Activated CD4-positive, alpha-beta T cell treated with anti-CD3 and anti-CD28 coated beads for 36 hours (primary cell): ENCODE measurements at places on chromosomes 13 and 19.

DNA sequence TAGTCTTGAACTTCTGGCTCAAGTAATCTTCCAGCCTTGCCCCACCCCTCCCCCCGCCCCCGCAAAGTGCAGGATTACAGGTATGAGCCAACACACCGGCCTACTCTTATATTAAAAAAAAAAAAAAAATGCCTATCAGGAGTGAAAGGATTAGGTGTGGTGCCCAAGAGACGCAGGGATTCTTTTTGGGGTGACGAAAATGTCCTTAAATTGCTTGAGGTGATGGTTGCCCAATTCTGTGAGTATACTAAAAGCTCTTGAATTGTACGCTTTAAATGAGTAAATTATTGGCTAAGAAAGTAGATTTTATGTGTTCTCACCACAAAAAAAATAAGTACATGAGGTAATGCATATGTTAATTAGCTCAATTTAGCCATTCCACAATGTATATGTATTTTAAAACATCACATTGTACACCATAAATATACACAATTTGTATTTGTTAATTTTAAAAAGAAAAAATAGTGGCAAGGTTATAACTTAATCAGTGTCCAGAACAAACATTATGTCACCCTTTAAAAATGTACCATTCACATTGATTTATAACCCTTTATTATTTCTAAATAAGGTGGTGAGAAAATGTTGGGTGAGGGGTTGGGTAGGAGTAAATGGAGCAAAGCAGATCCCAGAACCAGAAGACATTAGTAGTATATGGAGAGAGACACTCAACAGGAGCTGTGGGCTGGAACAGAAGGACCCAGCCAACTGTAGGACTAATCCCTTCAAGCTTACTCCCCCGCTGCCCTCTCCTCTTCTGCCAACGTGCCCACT, 3.9 kb downstream of the IGSF23 start:
- DNase-seq = no peak

- no peak for DNase-seq
Observed at GRCh38 chr13:99075268-99076191, 97.7 kb upstream of the DOCK9 start.

GRCh38 chr13:43444081-43444480, 342.7 kb downstream of the ENOX1 start:
- no peak for DNase-seq

- DNase-seq = no peak
Observed at GRCh38 chr13:40622246-40622645, 44.2 kb downstream of the FOXO1 start.

DNA sequence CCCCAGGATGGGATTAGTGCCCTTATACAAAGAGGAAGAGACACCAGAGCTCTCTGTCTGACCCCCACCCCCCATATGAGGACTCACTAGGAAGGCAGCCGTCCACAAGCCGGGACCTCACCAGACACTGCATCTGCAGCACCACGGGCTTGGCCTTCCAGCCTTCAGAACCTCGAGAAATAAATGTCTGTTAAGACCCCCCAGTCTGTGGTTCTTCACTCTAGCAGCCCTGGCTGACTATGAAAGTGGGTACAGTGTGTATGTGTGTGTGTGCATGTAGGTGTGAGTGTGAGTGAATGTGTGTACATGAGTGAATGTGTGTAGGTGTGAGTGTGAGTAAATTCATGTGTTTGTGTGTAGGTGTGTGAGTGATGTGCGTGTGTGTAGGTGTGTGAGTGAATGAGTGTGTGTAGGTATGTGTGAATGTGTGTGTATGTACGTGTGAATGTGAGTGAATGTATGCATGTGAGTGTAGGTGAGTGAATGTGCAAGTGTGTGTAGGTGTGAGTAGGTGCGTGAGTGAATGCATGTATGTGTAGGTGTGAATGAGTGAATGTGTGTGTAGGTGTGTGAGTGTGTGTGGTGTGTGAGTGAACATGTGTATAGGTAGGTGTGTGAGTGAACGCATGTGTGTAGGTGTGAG, 201.6 kb upstream of the ZNF536 start:
- no peak for DNase-seq

DNA sequence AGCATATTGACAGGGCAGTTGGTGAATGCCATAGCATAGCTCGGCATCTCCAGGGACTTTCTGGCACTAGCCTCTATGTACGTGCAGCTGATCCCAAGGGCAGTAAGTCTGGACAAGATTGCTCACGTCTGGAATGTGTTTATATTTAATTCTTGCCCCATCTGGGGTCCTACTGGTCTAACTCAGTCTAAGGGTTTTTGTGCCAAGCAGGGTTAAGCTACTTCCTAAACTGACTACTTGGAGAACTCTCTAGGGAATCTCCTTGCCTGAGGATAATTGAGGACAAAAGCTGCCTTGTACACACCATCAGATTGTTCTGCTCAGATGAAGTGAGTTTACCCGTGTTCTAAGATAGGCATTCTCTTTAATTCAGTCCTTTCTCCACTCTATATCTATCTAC, 358.1 kb downstream of the MYO16 start:
- DNase-seq = no peak

- DNase-seq = no peak
Observed at GRCh38 chr13:114196629-114197028, 17.6 kb downstream of the CFAP97D2 start.

DNA sequence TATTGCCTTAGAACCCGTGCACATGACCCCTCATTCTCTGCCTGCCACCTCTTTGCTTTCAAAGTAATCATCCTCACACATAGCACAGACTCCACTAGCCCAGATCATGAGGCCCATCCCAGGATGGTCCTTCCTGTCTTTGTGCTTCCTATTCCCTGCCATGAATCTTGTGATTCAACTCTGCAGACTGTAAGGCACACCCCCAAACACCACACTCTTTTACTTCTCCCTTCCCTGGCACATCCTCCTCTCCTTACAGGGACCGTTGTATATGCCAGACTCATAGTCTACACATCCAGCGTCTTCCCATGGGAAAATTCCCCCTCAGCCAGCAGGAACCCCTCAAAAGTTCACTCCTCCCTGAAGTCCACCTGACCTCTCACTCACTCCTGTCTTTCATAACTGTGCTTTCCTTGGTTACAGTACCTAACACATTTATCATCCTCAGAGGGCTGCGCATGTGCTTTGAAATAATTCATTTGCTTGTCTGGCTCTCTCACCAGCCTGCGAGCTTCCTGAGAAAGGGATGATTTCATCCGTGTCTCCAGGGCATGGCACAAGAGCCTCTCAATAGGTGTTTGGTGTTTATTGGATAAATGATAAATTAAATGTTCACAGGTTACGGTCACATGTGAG, 26.8 kb upstream of the LRCH1 start:
- no peak for DNase-seq

DNA sequence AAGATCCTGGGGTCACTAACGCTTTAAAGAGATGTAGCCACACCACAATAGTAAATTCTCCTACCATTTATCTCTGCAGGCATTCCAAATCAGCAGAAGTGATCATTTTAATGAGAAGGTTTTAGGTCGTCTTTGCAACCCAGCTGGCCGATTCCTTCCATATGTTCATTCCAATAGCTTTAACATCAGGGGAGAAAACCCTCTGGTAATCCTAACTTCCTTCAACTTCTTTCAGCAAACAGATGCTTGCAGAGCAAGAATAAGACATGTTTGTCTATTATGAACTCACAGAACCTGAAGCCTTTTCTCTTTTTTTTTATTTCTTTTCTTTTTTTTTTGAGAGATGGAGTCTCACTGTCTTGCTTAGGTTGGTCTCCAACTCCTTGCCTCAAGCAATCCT, 498.6 kb upstream of the SLITRK1 start:
- no peak for DNase-seq

- peak; percentile 72 for DNase-seq
Observed at GRCh38 chr13:30607908-30608307, 9.8 kb upstream of the USPL1 start.

- DNase-seq = no peak
Observed at GRCh38 chr13:29486551-29486950, 108.9 kb downstream of the SLC7A1 start.

DNA sequence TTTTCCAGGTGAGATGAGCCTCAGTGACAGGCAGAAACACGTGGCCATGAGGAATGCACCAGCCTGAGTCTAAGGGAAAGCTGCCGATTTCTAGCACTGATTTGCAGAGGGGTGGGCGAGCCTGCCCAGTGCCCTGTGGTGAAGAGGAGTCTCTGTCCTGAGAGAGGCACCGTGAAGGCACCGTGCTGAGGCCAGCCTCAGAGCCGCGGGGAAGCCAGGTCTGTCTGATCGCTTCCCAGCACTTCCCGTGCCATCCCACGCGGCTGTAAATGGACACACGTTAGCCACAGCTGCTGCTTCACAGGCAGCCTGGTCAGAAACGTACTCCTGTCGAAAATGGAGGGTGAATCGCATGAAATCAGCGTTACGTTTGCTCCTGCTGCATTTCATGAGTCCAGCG, 79.8 kb downstream of the ATP11A start:
- DNase-seq = no peak

DNA sequence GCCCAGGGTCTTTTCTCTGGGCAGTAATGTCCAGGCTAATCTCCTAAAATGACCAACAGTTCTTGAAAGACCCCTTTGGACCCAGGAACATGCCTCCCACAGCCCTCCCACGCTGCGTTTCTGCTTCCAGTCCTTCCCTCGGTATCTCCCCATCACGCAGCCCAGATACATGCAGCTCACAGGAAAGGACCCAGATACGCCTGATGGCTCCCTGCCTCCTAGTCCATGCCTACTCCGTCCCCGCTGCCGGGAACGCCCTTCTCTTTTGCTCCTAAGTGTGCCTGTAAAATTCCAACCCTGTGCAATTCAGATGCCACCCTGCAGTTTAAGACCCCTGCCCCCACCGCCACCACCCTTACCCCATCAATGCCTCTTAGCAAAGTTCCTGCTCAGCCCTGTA, 778 bp downstream of the MUC16 start:
- DNase-seq = no peak

- peak; percentile 94 for DNase-seq
Observed at GRCh38 chr19:16584248-16585093, 12.3 kb upstream of the SLC35E1 start.

GRCh38 chr13:110063490-110064421, 243.2 kb downstream of the COL4A1 start:
- DNase-seq = no peak

DNA sequence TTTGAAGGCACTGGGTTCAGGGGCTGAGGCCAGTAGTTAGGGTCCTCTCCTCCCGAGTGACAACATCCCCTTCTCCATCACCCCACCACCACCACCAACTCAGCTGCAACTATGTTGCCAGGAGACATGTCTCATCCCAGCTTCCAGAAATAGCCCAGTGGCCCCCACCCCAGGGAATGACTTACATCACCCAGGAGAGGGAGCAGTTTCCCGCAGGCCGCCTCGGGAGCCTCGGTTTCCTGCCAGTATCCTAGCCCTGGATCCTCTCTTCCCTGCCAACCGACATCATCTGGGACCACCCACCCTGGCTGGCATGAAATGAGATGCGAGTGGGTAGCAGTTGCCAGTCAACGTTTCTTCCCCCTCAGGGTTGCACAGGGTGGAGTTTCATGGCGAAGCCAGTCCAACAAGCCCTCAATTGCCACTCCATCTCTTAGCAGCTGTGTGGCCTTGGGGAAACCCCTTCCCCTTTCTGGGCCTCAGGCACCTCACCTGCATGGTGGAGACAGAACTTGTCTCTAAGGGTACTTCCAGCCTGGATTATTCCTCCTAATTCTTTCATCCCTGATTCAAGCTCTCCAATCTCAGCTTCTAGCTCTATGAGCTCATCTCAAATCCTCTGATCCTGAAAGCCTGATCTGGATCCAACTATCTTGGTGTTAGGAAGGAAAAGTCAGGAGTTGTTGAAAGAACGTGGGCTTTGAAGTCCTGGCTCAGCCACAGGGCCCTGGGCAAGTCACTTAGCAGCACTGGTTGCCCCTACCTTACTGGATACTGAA, 3.9 kb upstream of the GSK3A start:
- DNase-seq = peak; percentile 39

- DNase-seq = no peak
Observed at GRCh38 chr13:20398459-20398858, 127.2 kb downstream of the CRYL1 start.

GRCh38 chr19:51915324-51915867, 10.6 kb upstream of the ZNF649 start:
- no peak for DNase-seq

- DNase-seq = no peak
Observed at GRCh38 chr13:98944336-98944735, 33.5 kb downstream of the DOCK9 start.

- DNase-seq = no peak
Observed at GRCh38 chr13:25604106-25604505, 232.3 kb downstream of the ATP8A2 start.

DNA sequence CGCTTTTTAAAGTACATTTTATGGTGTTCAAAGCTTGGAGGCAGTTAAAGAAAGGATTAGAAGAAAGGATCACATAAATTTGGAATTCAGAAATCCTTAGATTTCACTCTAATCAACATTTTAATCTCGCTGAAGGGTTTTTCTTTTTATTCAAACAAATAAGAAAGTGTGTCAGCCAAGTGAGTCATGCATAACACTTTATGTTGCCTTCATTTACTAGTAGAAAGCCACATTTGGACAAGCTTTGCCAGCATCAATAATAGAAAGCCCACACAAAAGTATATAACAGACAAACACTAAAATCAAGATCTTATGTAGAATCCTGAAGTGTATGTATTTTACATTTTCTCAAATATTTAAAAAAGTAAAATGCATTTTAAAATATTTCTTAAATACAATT, 154.9 kb upstream of the TRPC4 start:
- DNase-seq = no peak

- no peak for DNase-seq
Observed at GRCh38 chr13:26220575-26220974, 1.5 kb downstream of the RNF6 start.

DNA sequence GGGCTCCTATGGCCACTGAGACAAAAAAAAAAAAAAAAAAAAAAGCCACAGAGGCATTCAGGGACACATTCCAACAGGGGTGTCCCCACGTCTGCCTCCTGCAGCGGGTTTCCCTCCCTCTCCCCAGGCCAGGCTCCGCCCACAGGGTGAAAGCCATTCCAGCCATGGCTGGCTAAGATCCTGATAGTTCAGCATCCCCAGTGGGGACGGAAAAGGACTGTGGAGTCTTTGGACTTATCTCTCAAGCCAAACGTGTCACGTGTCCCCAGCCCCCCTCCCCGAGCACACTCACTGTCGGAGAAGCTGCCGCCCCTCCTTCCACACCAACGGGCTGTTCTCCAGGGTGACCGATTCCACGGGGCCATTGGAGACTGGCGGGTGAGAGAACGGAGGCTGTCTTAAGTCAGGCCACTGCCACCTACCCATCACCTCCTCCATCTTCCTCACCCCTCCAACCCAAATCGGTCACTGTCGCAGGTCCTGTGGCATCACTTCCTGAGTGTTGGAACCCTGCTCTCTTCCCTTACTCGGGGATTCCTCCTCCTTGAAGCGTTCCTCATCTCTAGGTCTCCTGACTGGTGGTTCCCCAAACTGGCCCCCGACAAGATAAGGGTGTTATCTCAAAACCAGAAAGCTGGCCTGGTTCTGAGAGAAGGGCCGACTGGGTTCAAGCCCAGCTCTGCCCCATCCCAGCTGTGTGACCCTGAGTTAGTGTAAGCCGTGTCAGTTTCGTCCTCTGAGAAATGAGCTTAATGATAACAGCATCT, 9.1 kb upstream of the FKRP start:
- DNase-seq = no peak

- DNase-seq = peak; percentile 75
Observed at GRCh38 chr19:41575998-41576397, at the start of gene CEACAM21. Gene CEACAM21 (plus strand): TSS chr19:41576166. CDS start chr19:41576275, 109 bp downstream.

- no peak for DNase-seq
Observed at GRCh38 chr19:34393031-34393430, 11.2 kb upstream of the PDCD2L start.

- DNase-seq = no peak
Observed at GRCh38 chr13:52975969-52976368, 52.6 kb upstream of the OLFM4 start.
